ENCODE measurements at places on chromosomes 1 and 21.

GRCh38 chr1:207883660-207884250, 27.2 kb downstream of the CD34 start:
- no peak for DNase-seq

DNA sequence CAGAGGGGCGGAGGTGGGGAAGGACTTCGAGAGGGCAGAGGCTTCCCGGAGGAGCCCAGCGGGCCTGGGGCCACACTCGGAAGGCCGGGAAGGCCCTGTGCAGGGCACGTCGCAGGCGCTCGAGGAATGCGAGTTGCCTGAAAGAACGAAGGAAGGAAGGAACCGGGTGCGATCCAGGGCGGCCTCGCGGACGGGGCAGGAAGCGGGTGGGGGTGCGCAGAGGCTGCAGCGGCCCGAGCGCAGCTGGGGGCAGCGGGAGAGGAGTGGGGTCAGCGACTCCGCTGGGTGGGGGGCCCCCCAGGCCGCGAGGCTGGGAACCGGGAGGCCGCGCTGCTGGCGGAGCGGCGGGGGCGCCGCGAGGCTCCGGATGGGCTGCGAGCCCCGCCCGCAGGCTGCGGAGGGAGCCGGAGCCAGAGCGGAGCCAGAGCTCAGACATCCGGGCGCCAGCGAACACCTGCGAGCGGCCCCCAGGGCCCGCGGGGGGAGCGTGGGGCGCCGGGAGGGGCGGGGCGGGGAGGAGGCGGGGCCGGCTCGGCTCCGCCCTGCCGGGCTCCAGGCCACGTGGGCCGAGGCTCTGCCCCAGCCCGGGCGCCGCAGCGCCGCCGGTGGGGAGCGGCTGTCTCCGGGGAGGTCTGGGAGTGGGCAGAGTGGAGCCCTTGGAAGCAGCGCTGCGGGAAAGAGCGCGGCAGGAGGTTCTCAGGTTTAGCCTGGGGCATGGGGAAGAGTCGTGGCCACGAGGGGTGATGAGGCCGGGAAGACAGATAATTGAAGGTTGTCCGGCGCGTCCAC, 4.6 kb downstream of the ID3 start:
- DNase-seq: peak; percentile 82

- no peak for DNase-seq
Measured at GRCh38 chr21:29056538-29057050, 16.9 kb downstream of the CCT8 start.

DNA sequence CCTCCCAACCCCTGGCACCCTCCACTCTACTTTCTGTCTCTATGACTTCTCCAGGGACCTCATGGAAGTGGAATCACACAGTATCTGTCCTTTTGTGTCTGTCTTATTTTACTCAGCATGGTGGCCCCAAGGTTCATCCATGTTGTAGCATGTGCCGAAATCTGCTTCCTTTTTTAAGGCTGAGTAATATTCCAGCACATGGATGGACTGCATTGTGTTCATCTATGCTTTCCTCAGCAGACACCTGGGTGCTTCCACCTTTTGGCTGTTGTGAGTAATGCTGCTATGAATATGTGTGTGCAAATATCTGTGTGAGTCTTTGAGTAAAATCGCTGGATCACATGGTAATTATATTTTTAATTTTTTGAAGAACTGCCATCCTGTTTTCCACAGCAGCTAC, 1.6 kb upstream of the PFKL start:
- no peak for DNase-seq

- DNase-seq: no peak
Measured at GRCh38 chr1:90841473-90841872, 124.4 kb upstream of the BARHL2 start.

- no peak for DNase-seq
Measured at GRCh38 chr1:65108025-65108642, 39.9 kb upstream of the AK4 start.

GRCh38 chr1:46725736-46726108, 6.8 kb upstream of the EFCAB14 start:
- DNase-seq: no peak

DNA sequence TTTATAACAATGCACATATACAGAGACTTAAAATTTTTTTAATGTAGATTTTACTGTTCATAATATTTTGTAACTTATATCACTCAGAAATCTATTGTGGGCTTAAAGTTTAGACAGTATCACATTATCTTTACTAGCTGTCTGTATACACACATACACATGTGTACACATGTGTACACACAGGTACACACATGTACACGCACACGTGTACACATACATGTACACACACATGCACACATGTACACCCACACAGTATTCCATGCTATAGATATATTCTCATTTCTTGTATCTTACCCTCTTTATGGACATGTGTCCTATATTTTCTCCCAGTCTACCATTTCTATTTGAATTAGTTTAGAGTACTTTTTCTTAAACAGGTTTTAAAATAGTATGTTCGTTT, 123.3 kb downstream of the USP25 start:
- no peak for DNase-seq

DNA sequence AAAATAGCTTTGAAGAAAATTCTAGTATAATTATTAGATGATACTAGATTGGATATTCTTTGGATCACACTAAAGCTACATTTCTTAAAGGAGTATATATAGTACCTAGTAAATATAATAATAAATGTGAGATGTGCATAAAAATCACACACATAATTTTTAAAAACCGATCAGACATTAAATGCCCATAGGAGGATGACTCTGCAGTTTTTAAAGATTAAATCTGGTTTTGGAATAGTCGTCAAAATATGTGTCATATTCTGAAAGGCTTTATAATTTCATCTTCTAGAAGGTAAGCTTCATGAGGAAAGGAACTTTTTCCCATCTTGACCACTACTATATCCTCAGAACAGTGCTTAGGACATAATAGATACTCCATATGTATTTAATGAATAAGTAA, 169.0 kb downstream of the NRIP1 start:
- DNase-seq: no peak

DNA sequence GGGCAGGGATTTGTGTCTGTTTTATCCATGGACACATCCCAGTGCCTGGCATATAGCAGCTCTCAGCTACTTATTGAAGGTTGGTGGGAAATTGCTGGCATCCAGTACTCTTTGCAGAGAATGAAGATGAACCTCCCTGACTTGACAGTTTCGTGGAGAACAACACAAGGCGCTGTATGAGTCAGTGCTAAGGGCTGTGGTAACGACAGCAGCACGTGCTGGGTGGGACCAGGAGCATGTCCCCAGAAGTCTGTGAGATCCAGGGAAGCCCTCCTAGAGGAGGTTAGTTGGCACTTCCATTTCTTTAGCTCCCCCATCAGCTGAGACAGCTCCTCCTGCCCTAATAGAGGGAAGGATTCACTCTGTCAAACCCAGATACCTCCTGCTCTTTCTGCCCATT, 25.9 kb upstream of the IL19 start:
- DNase-seq: no peak

- no peak for DNase-seq
Measured at GRCh38 chr1:90336552-90337324, 341.8 kb downstream of the ZNF326 start.

GRCh38 chr1:117828201-117828600, 101.2 kb downstream of the GDAP2 start:
- DNase-seq: no peak

- no peak for DNase-seq
Measured at GRCh38 chr21:38507374-38507942, 9.2 kb upstream of the ERG start.

DNA sequence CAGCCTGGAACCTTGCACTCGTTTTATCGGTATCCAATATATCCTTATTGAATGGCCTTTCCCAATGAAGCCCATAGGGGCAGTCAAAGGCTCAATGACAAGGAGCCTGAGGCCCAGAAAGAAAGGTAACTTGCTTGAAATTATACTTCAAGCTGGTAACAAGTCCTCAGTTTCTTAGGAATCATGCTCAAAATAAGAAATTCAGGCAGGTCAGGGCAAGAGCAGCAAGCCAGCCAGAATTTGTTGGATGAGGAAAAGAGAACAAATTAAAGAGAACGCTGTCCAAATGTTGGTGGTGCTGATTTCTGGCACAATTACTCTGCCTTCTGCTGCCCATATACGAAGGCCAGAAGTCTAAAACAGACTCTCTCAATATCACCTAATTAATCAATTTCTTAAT, 77.6 kb downstream of the DDX20 start:
- no peak for DNase-seq

- DNase-seq: no peak
Measured at GRCh38 chr1:1168451-1169411, 4.9 kb upstream of the TTLL10 start.

GRCh38 chr1:246532519-246532918, 25.4 kb upstream of the SMYD3 start:
- DNase-seq: no peak

DNA sequence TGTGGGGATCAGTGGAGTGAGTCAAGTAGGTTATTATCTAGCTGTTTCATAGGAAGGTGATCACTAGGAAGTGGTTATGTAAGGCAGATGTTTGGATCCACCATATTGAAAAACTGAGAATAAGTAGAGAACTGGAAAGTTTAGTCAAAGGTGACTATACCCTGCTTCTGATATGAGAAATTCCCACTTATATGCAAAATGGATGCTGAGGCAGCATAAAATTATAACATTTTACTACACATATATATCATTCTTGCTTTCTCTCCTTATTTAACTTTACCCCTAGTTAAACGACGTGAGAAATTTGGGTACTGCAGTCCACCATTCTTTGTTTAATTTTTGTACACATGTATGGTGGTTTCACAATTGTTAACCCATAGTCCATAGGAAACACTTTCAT, 142.4 kb downstream of the ADGRL4 start:
- no peak for DNase-seq

DNA sequence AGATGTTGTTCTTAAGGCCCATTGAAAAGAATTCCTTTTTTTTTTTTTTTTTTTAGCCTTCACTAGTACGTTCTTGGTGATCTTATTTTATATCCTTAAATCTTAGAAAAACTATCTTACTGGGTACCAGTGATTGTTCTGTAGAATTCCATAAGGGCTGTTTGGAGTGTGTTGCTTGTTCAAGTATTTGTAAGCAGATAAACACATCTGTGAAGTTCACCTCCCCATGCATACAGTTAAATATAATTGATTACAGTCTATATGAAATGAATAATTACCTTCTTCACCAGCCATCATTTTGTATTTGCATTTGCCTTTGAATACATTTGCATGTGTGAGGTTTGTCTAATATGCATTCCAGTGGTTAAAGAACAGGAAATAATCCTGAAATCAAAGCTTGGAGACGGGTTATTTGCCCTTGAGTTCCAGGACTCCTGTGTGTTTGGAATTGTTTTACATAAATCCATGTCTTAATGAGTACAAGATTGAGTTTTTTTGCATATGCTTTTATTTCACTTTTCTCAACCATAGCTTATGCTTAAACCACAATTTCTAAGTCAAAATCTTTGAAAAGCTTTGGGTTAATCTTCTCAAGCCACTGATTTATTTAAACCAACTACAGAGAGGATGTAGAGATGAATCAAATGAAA, 73.1 kb downstream of the VPS13D start:
- no peak for DNase-seq

DNA sequence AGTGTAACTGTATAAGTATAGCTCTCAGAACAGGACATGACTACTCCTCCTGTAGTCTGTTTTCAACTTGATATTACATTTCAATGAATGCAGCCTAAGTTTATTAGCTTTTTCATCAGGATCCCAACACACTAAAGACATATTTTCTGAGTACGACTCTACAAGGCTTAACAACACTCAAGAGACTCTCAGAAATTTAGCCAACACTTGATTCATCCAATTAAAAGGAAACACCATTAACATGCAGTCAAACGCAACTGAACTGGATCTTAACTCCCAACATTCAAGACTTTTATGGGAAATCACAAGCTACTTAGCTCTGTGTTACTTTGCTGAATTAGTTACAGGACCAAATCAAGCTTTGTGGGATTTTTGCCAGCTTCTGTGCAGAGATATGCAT, 65.2 kb upstream of the SGIP1 start:
- no peak for DNase-seq

DNA sequence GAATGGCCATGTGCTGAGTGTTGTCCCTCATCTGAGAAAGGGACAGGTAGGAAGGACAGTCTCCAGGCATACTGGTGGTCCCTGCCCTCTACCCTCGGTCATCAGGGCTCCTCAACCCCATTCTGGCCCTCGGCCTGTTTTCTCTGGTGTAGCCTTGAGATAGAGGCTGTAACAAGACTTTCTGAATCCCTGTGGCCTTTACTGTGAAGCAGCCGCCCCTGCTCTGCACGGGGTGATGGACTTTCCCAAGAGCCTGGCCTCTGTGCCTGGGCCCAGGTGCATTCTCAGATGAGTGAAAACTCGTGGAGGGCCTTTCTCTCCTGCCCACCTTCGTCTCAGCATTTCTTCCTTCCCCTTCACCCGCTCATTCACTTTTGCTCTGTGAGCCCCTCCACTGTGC, 3.0 kb upstream of the CASQ1 start:
- DNase-seq: no peak

GRCh38 chr1:206924592-206925105, 2.9 kb upstream of the FCMR start:
- peak; percentile 42 for DNase-seq

DNA sequence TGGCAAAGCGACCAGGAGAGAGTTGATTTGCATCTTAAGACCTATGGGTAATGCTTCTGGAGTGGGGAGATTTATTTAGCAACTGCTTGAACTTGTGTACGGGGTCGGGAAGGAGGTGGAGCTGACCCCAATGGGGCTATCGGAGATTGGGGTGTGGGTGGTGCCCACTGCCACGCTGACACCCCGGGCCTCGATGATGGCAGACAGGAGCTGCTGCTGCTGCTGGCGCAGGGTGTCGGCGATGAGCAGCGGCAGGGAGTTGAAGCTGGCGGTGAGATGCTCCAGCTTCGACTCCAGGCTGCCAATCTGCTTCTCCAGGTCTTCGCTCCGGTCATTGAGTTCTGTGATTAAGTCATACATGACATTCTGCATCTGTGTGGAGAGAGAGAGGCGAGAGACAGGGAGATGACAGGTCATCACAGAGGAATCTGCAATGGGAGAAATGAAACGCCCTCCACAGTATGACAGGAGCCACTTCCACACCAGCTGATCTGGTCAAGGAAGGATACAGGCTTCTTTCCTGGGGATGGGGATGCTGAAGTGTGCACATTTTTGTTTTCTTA, 100.0 kb upstream of the ADAR start:
- no peak for DNase-seq

DNA sequence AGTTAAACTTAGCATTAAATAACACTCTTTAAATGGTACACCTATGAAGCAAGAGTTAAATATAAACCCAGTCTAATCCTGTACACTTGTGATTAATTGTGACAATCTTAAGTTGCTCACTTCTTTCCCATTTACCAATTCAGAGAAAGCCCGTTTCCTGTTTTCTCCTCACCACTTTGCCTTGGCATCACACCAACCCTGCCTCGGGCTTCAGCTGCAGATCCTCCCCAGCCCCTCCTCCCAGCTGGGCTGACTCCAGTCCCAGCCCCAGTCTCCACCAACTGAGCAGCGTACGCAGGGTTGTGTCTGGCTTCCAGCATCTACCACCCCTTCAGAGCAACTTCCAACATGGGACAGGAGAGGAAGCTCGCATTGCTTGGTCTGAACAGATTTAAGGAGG, 4.1 kb downstream of the PYCR2 start:
- DNase-seq: peak; percentile 47

GRCh38 chr1:108816049-108816893, 40.6 kb downstream of the AKNAD1 start:
- DNase-seq: no peak
